ENCODE measurements at places on chromosomes 11 and 22.

GRCh38 chr22:47837703-47838102 is 1075.3 kb downstream of the TBC1D22A start:
- no peak for DNase-seq

DNA sequence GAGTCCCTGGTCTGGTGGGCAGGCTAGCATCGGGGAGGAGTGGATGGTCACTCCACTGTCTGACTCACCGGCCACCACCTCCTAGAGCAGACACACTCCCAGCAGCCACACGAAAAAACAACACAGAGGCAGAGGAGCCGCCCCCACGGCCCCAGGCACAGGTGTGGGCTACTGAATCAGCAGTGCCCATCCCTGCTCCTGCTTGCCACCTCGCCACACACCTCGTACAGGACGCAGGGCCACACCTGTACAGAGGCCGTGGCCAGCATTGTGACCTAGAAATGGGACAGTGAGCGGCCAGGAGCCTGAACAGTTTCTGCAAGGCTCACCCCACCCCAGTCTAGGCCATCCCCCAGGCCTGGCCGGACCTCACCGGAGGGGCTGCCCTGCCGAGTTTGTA is 14.0 kb downstream of the TRIM29 start:
- DNase-seq: no peak

DNA sequence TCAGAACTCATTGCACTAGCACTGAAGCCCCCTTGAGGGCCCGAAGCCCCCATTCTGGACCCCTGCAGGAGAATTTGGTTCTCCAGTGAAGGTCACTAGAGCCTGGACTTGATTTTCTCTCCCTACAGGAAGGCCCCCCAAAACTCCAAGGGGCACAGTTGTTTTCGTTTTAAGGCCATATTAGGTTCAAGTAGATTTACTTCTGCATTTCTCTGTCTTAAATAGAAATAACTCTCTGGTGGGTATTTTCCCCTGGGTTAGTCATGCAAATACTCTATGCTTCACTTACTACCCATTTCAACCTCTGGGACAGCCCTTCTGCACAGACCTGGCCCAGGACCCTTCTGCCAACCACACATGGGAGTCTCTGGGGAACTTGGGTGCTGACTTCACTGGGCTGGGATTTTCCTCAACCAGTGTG is 41.6 kb downstream of the WEE1 start:
- DNase-seq: no peak

DNA sequence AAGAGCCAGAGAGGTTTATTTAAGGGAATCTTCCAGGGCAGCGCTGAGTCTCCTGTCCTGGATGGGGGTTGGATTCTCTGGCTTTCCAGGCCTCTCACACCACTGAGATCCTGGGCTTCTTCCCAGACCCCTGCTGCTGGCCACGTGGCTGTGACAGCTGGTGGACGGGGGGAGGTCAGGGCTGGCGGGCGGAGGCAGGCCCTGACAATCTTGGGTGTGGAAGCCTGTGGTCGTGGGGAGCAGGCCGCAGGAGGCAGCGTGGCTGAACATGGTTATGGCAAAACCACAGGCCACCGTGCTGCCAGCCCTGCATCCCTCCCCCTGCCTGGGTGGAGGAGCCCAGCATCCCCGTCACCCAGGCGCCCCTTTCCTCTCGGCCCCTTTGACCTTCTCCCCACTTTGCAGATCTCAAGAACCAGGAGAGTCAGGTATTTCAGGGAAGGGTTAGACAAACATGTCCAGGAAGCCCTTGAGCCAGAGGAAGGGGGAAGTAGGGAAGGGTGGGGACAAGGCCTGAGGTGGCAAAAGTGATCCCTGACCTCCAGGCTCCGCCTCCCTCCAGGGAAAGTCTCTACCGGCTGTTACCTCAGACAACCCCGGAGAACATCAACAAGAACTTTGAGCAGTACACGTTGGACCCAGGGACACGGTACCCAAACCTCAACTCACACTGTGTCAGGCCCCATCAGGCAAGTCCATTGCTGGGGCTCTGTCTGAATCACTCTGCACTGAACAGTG is 111.8 kb downstream of the MICAL2 start:
- DNase-seq: no peak

DNA sequence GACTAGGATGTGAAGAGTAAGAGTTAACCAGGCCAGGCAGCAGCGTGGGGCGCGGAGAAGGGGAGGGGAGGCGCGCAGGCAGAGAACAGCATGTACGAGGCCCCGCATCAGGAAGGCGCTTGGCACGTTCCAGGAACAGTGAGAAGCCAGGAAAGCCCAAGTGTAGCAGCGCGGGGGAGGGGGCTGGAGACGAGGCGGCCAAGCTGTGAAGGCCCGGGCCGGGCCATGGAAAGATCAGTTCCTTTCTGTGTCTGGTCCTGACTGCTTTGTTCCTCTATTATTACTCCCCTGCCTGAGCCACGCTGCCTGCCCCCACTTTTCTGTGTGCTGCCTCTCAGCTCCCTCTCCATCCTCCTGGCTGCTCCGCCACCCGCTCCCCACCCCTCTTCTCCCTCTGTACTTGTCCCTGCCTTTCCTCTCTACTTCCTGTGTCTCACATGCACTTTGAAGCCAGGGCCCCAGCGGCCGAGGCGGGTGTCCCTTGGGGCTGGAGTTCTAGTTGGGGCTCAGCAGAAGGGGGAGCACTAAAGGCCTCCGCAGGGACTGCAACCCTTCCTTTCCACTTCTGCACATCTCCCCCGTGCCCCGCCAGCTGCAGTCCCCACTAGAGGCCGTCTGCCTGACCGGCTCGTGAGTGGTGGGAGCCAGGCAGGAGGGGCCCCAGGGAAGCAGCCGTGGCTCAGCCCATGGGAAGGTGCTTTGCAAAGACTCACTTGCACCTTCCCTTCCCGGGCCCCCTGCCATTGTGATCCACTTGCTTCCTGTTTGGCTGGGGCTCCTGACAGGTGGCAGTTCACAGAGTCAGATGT is 63.7 kb downstream of the PRDM11 start:
- no peak for DNase-seq

DNA sequence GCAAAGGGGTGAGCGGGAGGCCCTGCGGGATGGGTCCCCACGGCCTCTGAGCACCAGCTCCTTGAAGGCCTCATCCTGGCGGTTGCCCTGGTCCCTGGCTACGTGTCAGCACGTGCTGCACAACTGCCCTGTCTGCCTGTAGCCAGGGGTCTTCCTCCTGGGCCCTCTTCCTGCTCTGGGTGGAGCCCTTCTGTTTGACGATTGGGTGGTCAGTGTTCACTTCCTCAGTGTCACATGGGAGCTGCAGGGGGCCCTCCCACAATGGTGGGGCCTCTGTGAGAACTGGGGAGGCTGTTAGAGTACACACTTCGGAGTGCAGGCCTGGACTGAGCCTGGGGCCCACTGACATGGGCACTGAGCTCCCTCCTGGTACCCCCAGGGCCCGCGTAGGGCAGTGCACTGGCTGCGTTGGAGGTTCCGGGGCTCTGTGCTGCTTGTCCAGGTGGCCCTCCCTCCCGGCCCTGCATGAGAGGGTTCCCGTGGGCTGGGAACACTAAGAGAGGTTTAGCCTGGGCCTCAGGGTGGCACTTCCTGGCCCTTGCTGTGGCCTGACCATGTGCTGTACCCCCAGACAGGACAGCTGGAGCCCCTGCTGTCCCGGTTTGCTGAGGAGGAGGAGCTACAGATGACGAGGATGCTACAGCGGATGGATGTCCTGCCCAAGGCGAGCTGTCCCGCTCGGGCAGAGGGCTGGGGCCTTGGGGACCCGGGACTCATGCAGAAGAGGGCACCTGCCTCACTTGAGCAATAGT is 13.8 kb downstream of the DGCR6L start:
- no peak for DNase-seq

DNA sequence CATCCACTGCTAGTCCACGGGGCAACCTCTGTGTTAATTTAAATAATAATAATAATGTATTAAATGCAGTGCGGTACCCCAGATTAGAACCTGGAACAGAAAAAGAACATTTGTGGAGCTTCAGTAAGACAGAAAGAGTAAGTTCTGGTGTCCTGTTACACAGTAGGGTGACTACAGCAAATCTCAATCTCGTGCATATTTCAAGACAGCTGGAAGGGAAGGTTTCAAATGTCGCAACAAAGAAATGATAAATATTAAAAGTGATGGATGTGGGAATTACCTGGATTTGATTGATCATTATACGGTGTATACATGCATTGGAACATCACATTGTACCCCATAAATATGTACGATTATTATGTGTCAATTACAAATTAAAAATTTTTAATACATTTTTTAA is 1.7 kb upstream of the RAC2 start:
- DNase-seq: no peak

DNA sequence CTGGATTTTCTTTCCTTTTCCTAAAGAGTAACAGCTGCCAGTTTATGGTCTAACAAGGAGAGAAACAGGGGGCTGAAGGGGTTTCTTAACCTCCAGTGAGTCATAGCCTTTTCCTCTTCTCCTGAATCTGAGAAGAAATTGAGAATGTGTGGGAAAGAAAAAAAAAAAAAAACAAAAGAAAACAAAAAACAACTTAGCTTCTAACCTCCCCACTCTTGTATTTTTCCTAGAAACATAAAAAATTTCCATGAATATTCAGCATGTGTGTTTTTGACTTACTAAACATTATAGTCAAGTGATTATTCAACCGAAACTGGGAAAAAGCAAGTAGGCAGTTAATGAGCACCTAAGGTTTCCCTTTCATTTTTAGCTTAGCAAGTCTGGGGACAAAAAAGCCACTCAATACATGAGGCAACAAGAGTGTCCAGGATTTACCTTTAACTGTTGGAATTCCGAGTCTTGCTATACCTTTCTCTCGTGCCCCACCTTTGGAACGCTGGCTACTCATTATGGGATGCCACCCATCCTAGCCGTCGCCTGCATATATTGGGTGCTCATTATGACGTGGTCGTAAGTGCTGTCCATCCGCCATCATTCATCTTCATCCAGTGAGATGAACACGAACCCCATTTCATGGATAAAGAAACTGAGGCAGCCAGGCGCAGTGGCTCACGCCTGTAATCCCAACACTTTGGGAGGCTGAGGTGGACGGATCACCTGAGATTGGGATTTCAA is 2.4 kb downstream of the ASPHD2 start:
- DNase-seq: no peak

- DNase-seq: no peak
Measured at GRCh38 chr11:34812905-34813576, 103.1 kb downstream of the APIP start.

- no peak for DNase-seq
Measured at GRCh38 chr11:129374081-129374992, 1.3 kb upstream of the BARX2 start.

- no peak for DNase-seq
Measured at GRCh38 chr11:32478277-32478731, 43.0 kb upstream of the WT1 start.

- peak; percentile 23 for DNase-seq
Measured at GRCh38 chr11:47257517-47258316, at the start of gene NR1H3. Gene NR1H3 (plus strand): TSS chr11:47257996. CDS start chr11:47259217, 1,221 bp downstream.

GRCh38 chr11:128546916-128547315 is 40.4 kb downstream of the ETS1 start:
- no peak for DNase-seq

DNA sequence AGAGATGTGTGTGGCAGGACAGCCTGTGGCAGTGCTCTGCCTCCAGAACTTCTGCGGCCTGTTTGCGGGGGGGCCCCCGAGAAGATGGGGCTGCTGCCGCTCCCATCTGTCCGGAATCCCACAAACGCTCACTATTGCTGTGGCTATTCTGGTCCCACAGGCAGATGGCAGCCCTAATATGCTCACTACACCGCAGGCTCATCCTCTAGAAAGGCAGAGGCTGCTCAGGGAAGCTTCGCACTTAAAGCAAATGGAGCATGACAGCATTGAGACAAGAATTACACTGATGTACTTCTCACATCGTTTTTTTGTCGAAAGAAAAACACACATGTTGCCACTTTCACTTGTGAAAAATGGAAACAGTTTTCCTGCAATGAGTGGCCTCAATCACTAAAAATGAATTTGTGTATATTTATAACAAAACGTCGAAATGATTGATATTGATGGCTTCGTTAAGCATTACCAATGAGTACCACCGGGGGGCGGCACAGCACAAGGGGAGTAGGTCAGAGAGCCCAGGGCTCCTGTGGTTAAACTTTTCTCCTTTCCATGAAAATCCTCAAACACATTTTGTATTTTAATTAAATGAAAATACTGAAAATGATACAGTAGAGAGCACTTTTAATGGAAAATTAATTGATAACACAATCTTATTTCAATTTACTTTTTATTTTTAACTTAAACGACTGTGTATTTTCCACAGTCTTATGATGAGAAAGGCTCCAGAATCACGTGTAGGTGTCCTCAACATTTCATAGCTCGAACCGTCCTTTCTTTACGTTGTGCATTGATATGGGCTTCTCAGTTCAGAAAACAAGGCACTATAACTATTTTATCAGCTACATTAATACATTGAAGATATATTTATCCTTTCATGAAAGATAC is 69.1 kb downstream of the CTTN start:
- DNase-seq: no peak

GRCh38 chr22:24685531-24686190 is 82.7 kb downstream of the GGT1 start:
- no peak for DNase-seq

DNA sequence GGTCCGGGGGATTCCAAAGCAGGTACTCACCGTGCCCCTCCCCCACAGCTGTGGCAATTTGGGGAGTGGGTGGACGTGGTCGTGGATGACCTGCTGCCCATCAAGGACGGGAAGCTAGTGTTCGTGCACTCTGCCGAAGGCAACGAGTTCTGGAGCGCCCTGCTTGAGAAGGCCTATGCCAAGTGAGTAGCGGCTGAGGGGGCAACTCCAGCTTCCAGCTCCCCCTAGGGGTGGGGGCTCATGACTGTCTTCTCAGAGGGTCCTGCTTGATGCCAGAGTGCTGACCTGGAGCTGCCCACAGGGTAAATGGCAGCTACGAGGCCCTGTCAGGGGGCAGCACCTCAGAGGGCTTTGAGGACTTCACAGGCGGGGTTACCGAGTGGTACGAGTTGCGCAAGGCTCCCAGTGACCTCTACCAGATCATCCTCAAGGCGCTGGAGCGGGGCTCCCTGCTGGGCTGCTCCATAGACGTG is 4.2 kb downstream of the CAPN1 start:
- DNase-seq: no peak

- DNase-seq: no peak
Measured at GRCh38 chr11:15048616-15049015, 24.8 kb upstream of the CALCB start.

GRCh38 chr11:109019342-109019936 is 354.6 kb downstream of the DDX10 start:
- no peak for DNase-seq

DNA sequence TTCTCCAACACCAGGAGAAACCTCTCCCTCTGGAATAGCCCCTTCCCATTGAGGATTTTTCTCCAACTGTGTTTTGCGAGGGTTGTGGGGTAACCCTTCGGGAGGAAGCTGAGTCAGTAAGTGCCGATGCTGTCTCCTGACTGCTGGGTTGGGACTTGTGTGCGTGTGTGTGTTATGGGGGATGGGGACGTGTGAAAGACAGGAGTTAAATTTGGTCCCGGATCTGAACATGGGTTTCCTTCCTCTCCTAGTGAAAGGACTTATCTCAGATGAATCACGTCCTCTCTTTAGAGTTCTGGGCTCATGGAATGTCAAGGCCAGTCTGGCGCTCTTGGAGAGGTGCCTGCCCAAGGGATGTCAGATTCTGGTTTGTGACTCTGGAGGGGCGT is 33.3 kb downstream of the KIAA1671 start:
- no peak for DNase-seq

GRCh38 chr22:32378707-32379272 is 21.1 kb downstream of the RFPL3 start:
- DNase-seq: no peak

GRCh38 chr22:37082251-37082873 is 27.2 kb downstream of the TMPRSS6 start:
- no peak for DNase-seq
